ENCODE measurements at places on chromosomes 2 and 18. TPM values are rescaled to one million over a fixed set of nuclear protein-coding genes. Genes with fewer than 3 reads are reported as not detected.
A peak's percentile ranks its signal among the peaks of the same experiment; 100 is the strongest.

DNA sequence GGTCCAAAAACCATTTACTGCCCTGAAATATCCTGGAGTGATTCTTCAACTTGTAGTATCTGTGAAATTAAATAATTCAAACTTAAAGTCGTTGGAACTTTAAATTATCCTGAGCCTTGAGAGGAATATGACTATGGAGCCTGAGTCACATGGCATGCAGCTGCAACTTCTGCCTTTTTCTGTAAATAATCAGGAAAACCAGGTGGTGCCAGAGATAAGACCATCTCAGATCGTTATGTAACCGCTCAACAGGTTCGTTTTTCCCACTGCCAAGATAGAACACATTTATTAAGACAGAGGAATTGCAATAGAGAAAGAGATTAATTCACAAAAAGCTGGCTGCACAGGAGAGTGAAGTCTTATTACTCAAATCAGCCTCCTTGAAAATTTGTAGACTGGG, 876.5 kb downstream of the SUCLG1 start:
- no peak for DNase-seq

DNA sequence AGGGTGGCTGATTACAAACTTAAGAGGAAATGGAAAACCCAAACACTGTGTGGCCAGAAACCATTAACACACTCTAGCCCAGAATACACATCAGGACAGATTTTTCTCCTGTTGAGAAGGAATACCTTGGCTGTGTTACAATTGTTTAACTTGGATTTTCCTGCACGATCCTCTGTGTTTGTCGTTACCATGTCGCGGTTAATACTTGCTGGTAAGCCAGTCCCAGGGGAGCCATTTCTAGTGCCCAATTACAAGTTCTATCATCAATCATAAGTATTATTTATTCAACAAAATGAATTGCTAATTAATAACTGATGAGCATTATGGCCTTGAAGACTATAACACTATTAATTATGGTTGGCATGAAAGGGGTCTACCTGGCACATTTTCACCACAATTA, 146.8 kb downstream of the LNPK start:
- no peak for DNase-seq

DNA sequence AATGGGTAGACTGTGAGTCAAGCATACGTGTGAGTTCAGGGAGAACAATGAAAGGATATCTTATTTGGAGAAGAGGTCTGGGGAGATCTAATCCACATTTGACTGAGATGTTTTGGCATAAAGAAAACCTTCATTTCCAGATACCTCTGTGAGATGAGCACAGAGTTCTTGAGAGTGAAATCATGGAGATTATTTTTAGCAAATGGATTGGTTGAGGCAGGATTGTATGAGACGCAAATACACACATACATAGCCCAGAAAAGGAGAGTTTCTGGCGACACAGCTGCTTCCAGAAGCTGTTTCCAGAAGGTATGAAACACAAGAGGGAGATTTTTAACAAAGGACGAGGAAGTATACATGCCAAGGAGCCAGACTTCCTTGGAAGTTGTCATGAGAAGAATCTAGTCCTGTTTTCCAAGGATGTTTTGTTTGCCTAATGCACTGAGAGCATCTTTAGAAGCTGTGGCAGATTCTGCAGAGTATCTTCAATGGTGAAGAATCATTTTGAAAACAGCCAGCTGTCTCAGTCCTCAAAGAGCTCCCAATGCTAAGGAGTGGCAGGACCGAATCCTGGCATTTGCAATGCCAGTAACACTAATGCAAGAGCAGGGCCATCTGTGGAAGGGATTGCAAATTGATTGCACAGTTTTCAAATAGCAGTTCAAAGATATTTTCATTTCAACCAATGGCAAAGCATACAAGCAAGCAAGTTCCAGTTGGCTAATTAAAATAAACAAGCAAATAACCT, 177.2 kb downstream of the SETBP1 start:
- no peak for DNase-seq

DNA sequence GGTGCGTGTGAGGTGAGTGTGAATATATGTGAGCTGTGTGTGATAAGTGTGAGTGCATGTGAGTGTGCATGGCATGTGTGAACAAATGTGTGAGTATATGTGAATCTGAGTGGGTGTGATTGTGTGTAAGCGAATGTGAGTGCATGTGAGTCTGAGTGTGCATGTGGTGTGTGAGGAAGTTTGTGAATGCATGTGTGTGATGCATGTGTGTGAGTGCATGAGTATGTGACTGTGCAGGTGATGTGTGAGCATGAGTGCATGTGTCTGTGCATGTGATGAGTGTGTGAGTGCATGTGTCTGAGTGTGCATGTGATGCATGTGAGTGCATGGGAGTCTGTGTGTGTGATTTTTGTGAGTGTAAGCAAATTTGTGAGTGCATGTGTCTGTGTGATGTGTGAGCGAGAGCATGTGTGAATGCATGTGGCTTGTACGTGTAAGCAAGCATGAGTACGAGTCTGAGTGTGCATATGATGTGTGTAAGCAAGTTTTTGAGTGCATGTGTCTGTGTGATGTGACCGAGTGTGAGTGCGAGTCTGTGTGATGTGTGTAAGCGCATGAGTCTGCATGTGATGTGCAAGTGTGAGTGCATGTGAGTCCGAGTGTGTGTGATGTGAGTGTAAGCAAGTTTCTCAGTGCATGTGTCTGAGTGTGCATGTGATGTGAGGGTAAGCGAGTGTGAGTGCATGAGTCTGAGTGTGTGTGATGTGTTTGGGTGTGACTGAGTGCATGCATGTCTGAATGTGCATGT, 43.3 kb downstream of the COPS8 start:
- peak; percentile 75 for DNase-seq

DNA sequence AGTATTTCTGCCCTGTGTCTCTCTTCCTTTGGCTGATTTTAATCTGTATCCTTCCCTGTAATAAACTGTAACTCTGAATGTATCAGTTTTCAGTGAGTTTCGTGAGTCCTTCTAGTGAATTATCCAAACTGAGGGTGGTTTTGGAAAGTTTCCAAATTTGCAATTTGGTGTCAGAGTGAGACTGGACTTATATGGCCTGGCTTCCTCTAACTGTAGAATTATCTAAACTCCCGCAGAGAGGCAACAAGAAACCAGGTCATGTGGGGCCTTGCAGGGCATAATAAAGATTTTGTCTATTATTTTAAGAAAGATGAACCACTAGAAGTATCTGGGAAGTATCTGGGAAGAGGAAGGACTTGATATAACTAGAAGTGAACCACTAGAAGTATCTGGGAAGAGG, 95.3 kb upstream of the RNF152 start:
- no peak for DNase-seq

Gene POLR1B
- total RNA-seq, result 10.0 TPM

GRCh38 chr2:60275958-60276357, 277.5 kb downstream of the BCL11A start:
- no peak for DNase-seq
